Right forelimb (tissue), 1 donor: ENCODE measurements at places on chromosomes 7 and 10.

DNA sequence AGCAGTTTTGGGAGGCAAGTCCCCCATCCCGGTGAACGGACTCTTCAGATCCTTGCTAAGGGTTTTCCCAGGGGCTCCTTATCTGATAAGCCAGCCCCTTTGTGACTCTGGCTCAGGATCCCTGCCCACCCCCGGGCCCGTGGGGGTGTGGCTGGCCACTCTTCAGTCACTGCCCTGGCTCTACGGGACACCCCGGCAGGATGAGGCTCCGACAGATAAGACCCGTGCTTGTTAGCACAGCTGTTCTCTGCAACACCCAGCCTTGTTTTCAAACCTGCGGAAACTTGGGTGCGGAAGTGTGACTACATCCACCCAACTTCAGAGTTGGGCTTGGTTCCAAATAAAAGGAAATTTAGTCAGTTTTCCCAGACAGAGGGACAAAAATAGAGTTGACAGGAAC is 66.7 kb upstream of the PODXL start:
- no peak for DNase-seq

GRCh38 chr10:57593983-57594573 is 673.6 kb downstream of the IPMK start:
- DNase-seq, result no peak

- no peak for DNase-seq
Observed at GRCh38 chr10:100993986-100994708, 5.5 kb upstream of the LZTS2 start.

DNA sequence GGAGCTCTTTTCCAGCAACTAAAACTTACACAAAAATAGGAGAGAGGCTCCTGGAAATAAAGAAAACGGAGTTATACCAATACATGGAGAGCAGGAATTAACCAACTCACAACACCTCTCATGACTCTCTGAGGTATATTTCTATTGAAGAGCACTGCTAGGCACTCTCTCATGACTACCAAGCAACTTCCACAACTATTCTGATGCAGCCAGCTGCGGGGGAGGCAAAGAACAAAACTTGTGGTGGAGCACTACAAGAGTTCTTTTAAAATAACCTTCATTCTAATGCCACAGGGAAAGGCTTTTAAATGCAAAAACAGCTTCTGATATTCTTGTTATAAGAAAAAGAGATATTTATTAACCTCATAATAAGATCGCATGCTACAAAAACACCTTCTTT is 140.7 kb downstream of the SLC25A13 start:
- no peak for DNase-seq

GRCh38 chr7:15747712-15748111 is 61.2 kb upstream of the MEOX2 start:
- no peak for DNase-seq

DNA sequence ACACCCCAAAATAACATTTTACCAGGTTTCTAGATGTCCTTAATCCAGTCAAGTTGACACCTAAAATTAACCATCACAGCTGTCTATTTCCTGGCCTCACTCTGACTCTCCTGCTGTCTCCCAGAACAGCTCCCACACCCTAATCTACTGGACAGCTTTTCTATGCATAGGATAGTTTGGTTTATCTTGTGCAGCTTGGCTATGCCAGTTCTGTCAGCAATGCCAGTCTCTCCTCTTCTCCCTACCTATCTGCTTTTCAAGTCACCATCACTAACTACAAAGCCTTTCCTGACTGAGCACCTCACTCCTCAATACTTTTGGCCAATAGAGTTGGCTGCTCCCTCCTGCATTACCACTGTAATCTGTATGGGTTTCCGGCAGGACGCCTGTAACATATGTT is 5.0 kb downstream of the NCOA4 start:
- DNase-seq, result no peak

- no peak for DNase-seq
Observed at GRCh38 chr7:37322831-37323230, 125.8 kb downstream of the ELMO1 start.

- DNase-seq, result no peak
Observed at GRCh38 chr10:14806318-14806717, 31.5 kb downstream of the CDNF start.

- no peak for DNase-seq
Observed at GRCh38 chr7:116674508-116675173, 2.6 kb downstream of the MET start.

DNA sequence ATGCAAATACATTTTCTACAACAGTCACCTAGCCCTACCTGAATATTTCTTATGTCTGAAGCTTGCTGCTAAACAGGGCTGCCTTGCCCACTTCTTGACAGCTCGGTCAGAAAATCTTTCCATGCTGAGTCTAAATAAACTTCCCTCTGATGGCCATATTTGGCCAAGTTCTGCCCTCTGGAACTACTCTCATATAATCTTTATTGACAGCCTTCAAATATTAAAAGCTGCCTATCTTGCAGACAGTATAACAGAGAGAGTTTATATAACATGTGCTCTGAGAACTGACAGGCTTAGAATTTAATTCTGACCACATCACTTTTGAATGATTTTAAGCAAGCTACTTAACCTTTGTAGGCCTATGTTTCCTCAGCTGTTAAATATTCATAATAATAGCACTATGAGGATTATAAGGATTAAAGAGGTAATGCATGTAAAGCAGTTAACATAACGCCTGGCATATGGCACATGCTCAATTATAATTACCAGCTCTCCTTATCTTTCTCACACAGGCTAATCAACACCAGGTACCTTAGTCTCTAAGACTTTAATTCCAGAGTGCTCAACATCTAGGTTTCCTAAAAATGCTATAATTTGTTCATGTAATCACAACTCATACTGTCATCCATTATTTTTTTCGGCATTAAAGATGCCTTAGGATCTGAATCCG is 334.1 kb downstream of the HPSE2 start:
- DNase-seq, result no peak

DNA sequence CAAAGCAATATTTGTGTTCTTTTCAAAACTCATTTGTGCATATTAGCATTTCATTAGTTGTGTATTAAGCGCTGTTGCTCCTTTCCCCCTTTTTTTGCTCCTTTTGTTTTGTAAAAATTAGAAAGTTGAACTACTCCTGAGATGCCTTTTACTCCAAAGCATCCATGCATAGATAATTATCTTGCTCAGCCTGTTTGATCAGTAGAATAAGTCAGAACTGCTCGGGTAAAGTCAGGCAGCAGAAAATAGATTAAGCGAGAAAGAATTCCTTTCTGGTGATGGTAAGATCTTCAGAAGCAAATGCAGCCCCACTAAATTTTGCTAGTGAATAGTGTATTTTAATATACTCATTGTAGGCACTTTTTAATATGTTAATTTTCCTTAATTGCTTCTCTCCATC is 227.1 kb downstream of the TEX36 start:
- no peak for DNase-seq

DNA sequence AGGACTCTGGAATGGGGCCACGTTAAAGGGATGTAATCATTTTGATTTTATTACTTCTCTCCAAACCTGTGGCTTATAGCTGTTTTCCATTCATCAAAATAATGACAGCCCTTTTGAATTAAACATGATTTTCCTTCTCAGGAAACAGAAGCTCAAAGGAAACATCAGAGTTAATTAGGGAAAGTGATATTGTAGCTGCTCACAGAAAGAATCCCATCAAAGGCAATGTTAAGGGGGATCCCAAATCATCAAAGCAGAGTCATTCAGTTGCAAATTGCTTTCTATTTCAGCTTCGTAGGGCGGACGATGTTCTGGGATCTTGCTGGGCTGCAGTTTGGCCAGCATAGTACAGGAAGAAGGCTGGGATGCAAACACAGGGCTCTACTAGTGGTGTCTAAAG is 563.2 kb downstream of the CCSER2 start:
- no peak for DNase-seq

DNA sequence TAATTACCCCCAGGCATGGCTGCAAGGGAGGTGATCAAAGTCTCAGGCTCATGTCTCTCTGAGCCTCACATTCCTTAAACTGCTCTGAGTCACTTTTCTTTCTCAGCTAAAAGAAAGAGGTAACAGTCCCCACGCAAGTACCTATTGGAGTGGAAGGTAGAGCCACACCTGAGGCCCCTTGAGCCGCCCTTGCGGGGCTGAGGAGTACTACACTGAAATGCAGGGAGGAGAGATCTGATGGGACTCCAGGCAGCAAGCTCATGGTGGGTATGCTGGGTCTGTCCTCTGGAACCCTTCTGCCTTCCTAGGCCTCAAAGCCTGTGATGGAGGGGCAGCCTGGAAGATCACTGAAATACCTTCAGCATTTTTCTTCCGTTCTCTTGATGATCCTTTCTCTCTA is 960.0 kb downstream of the DNAJB9 start:
- DNase-seq, result no peak

GRCh38 chr10:36608866-36609265 is 516.5 kb upstream of the ANKRD30A start:
- no peak for DNase-seq

GRCh38 chr7:76231583-76231982 is 29.9 kb downstream of the SRRM3 start:
- no peak for DNase-seq

DNA sequence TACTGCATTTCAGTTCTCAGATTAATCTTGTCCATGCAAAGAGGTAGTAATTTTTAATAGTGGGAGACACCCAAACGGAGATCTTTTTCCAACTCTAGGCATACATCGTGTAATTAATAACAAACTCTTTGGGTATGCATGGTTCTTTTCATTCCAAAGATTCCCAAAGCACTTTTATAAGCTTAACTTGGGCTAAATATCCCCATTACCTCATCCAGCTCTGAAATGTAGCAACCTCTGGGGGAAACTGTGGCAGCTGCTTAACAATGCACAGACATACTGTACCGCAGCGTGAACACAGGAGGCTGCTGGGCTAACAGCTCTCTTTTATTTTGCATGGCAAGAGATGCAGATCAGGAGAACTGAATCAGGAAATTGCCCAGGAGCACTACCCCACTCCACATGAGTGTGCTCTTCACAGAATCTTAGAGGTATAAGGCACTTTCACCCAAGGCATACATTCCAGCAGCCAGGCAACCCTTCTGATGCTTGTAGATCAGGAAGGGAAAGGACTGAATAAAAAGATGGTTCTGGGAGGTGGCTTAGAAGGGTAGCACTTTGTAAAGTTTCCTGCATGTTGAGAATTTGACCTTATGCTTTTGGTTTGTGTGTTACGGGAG is 114.4 kb upstream of the GLI3 start:
- DNase-seq, result no peak

GRCh38 chr7:155886391-155887173 is 74.3 kb upstream of the SHH start:
- DNase-seq, result no peak

DNA sequence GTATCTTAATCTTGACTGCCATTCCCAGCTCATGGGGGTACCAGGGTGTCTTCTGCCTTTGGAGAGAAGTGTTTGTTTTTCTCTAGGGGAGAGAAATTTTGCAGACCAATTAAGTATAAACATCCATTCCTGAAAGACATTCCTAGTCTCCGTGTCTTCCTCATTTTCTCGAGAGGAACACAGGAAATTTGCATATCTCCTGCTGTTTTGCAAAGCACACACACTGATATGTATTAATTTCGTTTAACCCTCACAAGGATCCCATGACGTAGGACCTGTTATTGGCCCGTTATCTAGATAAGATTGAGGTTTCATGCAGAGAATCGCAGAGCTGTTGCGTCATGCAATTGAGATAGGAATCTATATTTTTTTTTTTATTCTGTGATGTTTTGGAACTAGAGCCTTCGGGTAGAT is 944 bp downstream of the RHBDD2 start:
- DNase-seq, result no peak

GRCh38 chr10:26780793-26781601 is 79.8 kb downstream of the ABI1 start:
- DNase-seq, result no peak

DNA sequence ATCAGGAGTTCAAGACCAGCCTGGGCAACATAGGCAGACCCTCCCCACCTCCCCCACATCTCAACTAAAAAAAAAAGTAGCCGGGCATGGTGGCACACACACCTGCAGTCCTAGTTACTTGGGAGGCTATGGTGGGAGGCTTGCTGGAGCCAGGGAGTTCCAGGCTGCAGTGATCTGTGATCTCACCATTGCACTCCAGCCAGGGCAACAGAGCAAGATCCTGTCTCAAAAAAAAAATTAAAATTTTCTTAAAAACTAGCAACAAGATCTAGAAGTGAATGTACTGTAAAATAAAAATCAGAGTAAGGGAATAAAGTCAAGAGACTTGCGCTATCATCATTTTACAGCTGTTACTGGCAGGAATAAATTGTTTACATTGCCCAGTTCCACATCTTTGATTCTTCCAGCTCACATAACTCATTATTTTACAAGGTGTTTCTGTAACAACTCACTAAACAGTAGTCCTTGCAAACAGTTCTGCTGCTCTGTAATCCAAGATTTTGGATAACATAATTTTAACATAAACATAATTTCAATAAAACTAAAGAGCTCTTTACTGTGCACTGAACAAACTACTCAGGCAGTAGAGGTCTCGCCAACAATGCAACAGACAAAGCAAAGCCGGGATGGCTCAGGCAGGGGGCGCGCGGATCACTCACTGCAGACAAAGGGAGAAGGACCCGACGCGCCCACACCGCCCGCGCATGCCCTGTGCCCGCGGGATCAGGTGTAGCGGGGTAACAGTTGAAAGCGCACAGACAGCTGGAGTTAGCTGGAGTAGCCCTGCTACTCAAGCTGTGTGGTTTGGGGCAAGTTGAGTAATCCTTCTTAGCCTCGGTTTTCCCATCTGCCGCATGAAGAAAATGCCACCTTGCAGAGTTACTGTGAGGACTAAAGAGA is 73.3 kb upstream of the NFE2L3 start:
- peak; percentile 82 for DNase-seq

GRCh38 chr10:129940617-129941198 is 23.4 kb downstream of the EBF3 start:
- DNase-seq, result no peak

DNA sequence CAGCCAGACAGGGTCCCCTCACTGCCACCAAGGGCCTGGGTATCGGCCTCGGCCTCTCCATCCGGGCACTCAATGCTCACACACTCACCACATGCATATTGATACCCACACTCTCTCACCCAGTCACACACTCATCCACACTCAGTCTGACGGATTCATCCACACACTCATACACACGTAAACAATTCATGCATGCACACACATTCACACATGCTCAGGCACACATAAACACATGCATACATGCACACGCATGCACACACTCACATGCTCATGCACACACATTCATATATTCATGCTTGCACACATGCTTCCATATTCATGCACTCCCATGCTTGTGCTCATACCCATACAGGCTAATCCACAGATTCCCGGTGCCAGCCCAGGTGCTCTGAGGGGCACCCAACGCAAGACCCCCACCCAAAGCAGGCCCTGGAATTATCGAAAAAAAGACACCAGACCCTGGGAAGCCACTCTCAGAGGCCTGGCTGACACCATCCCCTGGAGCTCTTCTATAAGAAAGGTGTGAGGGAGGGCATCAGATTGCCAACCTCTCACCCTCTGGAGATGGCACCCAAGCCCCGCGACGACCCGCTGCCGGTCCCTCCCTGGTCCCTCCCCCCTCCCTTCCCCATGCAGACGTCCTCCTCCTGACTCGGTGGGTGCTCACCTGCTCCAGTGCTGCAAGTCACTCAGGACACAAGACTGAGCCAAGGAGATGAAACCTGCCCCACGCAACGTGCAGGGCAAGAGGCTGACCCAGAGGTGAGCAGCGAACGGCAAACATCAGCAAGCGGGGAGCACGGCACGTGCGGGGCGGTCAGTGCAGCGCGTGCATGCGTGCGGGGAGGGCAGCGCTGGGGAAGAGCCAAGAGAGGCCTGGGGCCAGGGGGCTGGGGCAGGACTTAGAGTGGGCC is 15.2 kb downstream of the STK32C start:
- DNase-seq, result no peak

GRCh38 chr7:91789558-91789957 is 90.9 kb downstream of the MTERF1 start:
- DNase-seq, result no peak
